GM19239 (cell line): ENCODE measurements at places on chromosomes 6 and 20.

- no peak for DNase-seq
These were observed 66.6 kb downstream of the AFG1L start for GRCh38 chr6:108361312-108361932.

DNA sequence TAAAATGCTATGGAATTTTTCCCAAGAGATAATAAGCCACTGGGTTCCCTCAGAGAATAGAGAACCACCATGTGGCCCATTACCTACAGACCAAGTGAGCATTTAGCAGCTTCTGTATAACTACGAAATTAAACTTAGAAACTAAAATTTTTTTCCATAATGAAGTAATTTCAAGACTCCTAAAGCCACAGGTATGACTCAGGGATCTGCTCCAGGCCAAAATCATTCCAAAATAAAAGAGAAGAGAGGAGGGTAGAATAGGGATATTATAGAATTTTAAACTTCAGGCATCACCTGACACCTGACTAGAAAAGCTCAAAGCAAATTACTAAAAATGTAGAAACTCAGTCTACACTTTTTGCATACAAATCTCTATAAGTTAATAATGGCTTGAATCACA is 108.9 kb upstream of the DST start:
- no peak for DNase-seq

DNA sequence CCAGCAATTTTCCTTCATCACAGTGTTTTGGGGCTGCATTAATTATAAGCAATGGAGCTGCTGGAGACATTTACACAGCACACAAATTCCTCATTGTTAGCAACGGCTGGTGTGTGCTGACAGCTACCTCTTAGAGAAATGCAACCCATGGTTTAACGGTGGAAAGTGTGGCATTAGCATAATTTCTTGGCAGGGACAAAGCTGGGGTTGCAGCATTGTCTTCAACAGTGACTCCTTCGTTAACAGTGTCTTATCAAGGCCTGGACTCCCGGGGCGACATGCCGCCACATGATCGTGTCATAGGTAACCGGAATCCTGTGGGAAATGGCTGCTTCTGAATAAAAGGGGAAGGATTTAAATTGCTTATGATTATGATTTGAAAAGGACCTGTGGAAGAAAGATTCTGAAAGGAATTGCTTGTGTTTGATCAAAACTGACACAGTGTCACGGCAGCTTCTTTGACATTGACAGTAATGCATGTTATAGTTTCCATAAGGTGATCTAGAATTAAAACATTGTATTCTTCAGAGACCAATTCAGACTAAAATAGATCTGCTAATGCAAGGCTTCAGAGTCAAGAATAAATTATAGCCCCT is 128.0 kb downstream of the UST start:
- no peak for DNase-seq

DNA sequence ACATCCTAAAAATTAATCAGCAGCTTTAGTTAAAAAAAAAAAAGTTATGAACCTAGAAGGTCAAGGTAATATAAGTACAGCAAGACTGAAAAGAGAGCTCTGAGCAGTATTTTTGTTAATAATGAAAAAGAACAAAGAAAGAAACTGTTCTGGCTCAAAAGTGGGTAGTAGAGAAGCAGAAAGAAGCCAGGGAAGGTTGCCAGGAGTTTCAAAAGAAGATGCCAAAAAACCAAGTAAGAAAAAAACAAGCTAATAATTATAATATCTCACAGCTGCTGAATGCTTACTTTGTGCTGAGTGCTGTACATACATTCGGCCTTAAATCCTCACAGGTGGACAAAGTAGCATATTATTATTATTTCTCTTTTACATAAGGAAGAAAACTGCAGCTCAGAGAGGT is 31.9 kb downstream of the NRSN1 start:
- no peak for DNase-seq

GRCh38 chr6:111724505-111724904 is 118.8 kb upstream of the TRAF3IP2 start:
- DNase-seq: peak; percentile 44

DNA sequence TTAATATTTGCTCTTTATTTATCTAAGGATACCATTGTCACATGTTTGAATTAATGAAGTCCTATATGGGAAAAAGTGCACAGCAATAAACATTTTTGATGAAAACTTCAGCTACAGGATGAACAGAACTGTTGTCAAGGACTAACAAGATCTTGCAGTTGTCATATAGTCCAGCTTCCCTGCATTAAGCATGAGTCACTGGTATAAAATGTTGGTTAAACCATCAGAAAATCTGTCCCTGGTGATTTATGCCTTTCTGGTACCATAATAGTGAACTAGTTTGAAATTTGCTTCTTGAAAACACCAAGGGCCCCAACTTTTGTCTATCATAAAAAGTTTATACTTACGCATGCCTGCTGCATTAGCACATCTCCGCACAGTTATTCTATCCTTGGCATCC is 60.4 kb upstream of the RSPO3 start:
- DNase-seq: no peak

DNA sequence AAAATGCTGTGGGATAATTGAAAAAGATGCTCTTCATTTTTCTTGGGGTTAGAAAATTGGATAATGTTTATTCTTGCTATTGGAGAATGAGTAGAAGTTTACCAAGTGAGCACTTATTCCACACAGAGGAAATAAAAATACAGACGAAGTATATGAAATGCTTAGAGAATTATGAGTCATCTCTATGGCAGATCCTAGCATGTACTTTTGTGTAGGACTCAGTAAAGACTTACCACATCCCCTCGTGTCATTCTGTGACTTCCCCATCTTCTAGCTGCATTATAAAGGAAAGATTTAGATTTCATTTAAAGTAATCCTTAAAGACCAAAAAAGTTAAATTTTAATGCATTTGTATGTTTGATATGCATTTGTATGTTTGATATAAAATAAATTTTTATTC is 685.6 kb downstream of the TBC1D32 start:
- no peak for DNase-seq

- no peak for DNase-seq
These were observed 199.2 kb downstream of the MAFB start for GRCh38 chr20:40489886-40490285.

GRCh38 chr6:34679552-34680253 is 16.9 kb downstream of the ILRUN start:
- DNase-seq: no peak

DNA sequence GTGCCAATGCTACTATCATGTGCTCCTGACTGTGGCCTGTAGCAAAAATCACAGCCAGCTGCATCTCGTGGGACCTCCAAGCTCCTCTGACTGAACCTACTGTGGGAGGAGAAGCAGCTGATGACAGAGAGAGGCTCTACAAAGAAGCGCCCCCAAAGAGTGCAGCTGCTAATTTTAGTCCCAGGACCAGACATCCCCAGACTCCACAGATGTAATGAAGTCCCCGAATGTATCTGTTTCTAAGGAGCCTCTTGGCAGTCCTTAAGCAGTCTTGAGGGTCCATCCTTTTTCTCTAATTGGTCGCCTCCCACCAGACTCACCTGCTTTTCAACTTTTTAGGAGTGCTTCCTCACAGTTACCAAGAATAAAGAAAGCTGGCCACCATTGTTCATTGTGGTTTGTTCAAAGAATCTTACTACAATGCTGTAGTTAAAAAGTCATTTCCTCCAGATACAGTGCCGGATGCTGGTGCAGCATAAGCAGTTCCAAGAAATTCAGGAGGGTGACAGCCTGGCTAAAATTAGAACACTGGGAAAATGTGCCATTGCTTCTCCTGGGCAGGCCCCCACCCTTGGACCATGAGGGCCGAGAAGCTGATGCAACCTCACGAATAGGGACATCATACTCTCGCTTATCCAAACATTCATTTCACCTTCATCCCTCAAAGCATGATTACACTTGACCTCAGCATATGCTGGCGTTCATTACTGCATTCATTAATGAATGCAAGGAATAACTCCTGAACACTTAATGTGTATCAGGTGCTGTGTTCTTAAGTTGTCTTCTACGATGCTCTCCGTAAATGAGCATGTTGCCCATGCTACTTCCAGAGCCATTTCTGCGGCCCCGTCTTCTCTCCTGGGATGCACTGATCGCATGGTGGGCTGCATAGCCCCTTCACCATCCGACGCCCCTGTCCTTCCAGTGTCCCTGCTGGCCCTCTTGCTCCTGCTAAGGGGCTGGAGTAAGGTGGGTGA is 66.4 kb downstream of the LY86 start:
- DNase-seq: no peak

DNA sequence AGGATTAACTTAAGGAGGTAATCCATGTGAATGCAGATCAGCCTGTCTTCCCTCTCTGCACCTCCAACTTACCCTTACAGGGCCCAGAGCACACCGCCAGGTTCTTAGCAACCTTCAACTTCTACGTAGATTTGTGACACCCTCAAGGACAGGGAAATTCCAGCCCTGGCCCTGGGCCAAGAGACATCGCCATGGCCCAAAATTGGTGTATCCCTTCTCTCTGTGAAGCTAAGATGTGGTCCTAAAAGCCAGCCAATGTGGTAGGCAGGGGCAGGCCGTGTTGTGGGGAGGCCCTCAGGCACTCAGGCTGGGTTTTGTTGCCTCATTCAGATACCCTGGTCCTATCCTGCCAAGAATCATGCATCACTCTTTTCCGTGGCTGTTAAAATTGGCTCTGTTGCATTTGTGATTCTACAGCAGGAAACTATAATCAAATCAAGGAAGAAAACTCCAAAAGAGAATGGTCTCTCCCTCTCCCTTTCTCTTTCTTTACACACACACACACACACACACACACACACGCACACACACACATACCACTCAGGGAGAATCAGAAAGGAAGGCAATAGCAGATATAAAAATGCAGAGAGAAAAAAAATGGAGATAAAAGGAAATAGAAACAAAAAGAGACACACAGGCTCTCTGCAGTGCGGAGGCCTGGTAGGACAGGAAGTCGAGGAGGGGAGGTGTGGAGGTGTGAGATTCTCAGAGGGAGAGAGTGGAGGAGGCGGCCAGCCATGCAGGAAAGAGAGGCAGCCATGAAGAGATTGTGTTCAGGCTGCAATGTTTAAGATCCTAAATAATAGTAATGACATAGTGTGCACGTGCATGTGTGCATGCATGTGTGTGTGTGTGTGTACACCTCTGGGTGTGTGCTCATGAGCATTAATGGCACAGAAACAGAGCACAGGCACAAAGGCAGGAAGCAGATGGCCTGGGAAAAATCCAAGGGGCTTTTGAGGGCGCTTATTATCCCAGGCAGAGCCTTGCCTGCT is 201.8 kb upstream of the LRFN2 start:
- peak; percentile 46 for DNase-seq

DNA sequence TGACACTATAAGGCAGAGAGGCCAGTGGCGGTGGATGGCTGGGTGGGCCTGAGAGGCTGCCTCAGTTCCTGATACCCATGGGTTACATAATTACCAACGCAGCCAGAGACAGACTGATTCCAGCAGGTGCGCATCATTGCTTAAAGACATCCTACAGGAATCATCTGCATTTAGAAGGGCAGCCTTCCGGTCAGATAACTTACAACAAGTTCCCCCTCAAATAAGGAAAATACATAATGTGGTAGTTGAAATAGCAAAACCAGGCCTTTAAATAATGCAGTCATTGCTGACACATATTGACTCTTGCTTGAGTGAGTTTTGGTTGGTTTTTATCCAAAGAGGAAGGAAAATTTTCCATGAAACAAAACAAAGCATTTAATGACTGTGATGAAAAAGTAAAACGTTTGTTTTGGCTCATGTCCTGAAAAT is 81.9 kb downstream of the SIM1 start:
- no peak for DNase-seq

DNA sequence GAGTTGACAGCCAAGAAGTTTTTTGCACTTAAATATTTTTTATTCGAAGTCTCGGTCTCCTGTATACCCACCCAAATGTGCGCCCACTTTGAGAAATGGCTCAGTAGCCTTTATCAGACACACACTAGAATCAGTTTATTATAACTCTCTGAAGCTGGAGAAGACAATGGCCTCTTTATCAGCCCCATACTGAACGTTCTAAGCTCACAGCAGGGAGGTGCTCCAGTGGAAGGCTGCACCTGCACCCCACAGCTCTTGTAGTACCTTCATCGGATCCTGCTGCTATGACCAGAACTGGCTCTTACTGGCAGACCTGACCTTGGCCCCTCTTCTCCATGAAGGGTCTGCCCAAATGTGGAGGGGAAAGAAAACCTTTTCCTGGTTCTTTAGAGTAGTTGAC is 165.0 kb upstream of the SCGN start:
- no peak for DNase-seq
